Naive B cell (primary cell): ENCODE measurements at places on chromosomes 5 and 9.

- DNase-seq, result no peak
Observed at GRCh38 chr9:34744295-34745221, 34.6 kb upstream of the CCL21 start.

GRCh38 chr9:126516936-126517832 lies 96.5 kb upstream of the LMX1B start:
- peak; percentile 34 for DNase-seq

DNA sequence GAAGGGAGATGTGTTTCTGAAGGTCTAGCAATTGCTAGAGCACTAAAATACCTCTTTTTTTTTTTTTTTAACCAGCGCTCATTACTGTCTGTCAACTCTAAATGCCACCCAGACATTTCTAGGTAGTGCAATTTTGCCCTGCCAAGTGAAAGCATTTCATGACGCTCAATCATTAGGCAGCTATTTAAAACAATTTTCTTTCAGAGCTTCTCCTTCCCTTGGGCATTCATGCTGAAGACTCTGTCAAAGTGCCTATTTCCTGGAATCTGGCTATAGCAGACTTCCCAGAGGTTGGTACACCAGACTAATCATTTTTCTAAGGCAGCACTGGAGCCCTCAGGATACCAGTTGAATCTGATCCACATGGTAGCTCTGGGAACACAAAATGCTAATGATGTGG lies 97.0 kb upstream of the ANKRD55 start:
- DNase-seq, result no peak

GRCh38 chr9:126809068-126809467 lies 4.2 kb downstream of the ZBTB43 start:
- DNase-seq, result no peak
